ENCODE measurements at places on chromosomes 12 and 14.
A peak's percentile ranks its signal among the peaks of the same experiment; 100 is the strongest.

DNA sequence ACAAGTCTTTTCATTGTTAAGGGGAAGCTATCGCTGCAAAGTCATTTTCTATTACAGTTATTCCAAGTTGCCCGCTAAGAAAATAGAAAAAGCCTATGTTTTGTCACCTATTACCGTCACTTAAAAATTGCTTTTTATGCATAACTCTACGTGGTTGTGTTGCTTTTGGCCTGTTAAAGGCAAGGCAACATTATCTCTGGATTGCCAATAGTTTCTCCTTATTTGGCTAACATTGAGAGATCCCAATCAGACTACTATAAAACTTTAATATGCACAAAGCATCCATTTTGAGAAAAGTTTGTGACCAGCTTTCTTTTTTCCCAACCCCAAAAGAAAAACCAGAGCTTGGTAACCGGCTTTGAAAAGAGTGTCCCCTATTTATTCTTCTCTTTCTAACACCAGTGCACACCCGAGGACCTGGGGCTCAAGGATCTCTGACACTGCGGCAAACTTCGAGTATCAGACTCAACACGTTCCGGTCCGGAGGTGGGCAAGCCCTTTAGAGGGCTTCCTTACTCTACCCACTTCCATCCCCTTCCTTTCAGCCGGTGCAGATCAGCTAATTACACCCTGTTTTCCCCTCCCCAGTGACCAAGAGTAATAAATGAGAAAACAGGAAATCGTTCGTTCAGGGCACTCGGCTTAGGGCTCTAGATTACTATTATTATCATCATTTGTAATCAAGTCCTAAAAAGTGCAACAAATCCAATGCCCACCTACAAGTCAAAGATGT, 1.2 kb downstream of the PPP1R12A start:
- peak; percentile 25 for DNase-seq

GRCh38 chr12:51465491-51465890, 40.9 kb downstream of the SLC4A8 start:
- DNase-seq, result no peak

DNA sequence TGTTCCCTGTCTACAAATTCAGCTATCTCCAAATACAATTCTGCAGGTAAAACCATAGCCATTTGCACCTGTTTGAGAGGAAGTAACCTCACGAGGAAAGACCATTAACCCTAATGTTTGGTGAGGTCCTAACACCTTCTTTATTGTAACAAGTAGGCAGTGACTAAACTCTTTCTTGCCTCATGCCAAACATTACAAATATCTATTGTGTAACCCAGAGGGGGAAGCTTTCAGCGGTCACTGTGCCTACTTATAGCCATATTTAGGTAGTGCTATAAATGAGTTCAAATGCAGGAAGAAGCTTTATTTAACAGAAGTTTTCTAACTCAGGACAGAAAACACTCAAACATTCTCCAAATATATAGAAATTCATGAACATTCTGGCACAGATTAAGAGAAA, 252.7 kb downstream of the LRFN5 start:
- DNase-seq, result peak; percentile 45

DNA sequence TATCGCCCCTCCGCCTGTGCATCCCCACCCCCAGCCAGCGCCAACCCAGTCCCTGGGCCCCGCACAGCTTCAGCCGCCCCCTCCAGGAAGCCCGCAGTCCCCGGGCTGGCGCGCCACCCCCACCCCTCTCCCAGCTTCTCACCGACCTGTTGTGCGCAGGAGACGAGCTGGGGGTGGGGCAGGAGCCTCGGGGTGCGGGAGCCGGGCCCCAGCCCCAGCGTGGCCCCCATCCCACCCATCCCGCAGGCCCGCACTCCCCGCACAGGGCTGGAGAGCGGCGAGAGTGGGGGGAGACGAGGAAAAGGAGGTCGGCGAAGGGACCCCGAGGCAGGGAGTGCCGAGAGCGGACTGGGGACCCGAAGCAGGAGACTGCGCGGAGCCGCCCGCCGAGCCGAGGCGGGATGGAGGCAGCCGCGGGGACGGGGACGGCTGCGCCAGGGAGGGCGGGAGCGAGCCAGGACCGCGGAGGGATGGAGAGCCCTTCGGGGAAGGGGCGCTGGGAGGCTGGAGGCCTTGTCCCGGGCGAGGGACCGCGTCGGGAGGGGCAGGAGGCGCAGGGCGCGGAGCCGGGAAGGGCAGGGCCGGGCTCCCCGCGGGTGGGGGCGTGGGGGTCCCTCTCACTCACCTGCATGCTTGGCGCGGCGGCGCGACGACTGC, 498 bp downstream of the PIANP start:
- DNase-seq, result no peak

DNA sequence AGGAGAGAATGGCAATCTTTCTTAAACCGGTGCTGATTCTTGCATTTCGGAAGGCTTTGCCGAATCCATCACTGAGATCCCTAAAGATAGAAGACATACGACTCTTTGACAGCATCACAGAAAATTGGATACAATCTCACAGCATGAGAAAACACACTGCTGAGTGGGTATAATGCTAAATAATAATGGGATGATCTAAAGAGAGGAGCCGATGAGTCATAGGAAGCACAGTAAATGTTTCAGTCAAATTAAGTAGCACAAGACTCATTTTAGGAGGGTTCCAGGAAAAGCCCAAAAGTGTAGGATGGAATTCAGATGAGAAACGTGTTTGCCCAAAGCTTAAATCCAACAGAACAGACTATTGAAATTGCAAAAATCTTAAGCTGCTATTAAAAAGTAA, 81.7 kb downstream of the CPNE8 start:
- peak; percentile 10 for DNase-seq

DNA sequence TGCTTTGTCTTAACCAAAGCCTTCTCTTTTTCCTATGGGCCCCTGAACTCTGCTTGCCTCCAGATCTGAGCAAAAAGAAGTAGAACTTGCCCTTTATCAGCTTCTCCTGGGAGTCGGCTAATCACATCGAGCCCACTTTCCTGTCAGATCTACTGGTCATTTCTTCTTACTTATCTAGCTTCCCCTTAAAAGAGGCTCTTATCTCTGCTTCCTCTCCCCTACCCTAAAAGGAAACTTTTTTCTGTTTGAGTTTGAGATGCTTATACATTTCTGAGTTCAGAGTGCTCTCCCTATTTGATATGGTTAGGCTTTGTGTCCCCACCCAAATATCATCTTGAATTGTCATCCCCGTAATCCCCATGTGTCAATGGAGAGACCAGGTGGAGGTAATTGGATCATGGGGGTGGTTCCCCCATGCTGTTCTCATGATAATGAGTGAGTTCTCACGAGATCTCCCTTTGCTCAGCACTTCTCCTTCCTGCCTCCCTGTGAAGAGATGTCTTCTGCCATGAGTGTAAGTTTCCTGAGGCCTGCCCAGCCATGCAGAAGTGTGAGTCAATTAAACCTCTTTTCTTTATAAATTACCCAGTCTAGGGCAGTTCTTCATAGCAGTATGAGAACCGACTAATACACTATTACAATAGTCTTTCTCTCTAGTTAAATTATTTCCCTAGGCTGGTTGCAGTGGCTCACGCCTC, 114.7 kb upstream of the AMN1 start:
- DNase-seq, result no peak

DNA sequence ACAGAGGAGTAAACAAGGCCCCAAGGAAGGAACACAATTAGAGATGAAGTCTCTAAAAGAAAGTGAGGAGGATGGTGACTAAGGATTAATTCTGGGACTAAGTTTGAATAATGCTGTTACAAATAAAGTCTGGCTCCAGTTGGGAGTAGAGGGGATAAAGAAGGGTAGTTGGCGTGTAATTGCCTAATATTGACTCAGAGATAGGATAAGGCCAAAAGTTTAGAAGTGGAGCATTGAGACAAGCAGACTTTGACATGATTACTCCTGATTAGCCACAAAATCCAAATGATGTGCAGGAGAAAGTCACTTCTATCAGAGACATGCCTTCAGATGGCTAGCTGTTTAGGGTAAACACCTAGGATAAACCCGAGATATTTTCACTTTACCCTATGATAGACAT, 108.4 kb downstream of the PLCZ1 start:
- DNase-seq, result no peak

DNA sequence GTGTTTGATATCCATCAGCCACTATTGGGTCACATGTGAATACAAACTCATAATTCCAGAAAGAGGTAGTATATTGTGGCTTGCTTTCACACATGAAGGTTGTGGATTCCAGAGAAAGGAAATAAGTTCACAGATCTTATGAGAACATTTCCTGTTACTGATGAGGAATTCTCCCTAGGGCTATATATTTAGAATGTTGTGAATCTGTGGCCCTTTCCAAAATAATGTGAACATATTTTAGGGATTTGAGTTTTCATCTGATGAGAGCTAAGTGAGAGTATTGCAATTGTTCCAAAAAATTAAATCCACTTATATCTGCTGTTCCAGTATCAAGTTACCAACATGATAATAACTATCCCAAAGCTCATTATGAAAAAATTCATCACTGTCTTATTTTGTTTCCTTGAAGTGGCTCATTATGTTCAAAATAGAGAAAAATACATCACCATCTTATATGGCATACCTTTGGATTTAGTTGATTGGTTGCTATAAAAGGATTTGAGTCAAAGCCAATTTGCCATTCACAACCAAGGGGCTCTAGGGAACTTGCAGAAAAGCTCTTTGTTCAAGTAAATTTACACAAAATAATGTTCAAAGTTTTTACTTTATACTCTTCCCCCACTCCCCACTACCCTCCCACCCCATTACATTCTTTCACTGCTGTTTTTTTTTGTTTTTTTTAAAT, 76.3 kb downstream of the MYRFL start:
- peak; percentile 41 for DNase-seq

GRCh38 chr12:53232646-53233461, 845 bp upstream of the RARG start:
- no peak for DNase-seq

- DNase-seq, result no peak
Observed at GRCh38 chr12:130157998-130158753, 4.1 kb upstream of the FZD10 start.

DNA sequence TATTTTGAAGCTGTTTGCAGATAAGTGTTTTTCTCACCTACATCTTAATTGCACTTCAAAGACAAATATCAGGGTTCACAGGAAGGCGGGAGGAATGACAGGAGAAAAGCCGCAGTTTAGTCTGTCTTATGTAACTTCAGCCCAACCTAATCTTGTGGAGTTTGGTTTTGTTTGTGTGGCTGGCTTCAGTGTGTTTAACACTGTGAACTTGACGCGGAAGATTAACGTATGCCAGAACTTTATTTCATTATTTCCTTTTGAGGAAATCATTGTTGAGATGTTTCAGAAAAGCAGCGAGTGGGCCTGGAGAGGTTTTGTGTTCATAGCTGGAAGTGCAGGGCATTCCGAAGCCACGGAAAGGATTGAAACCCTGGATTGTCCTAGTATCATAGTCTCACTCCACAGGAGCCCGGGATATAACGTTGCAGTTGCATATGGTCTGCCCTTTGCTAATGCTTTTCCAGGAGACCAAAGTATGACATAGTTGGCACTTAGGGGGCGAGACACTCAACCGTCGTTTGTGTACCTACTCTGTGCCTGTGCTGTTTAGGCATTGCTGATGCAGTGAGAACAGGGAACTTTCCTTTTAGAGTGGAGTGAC, 2.0 kb downstream of the PELI2 start:
- DNase-seq, result peak; percentile 49

DNA sequence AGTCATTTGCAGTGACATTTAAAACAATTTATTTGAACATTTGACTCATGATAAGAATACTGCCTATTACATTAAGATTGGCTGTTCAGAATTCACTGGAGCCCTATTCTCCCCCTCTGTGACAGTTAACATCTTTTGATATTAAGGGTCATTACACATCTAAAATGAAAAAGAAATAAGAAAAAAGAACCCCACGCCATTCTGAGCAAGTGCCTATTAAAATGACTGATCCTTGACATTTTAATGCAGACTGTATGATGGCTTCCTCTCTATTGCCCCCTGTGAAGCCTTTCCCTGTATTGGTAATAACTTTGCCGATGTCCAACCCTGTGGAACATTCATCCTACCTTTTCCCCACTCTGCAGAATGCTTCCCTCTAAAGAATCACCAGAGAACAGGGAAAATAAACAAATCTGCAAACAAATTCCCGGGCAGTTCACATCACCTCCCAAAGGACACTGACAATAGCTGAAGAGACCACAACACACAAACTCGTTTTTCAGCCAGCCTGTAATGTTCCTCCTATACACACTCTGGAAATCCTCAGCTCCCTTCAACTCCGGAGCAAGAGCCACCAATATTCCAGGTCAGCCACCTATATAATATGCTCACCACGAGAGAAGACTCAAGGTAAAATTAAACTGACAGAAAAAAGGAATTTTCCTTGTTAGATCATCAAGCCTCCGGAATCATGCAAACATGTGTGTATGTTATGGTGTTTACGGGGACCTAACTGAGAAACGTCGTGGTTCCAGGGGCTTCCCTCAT, 2.1 kb downstream of the NIN start:
- no peak for DNase-seq

DNA sequence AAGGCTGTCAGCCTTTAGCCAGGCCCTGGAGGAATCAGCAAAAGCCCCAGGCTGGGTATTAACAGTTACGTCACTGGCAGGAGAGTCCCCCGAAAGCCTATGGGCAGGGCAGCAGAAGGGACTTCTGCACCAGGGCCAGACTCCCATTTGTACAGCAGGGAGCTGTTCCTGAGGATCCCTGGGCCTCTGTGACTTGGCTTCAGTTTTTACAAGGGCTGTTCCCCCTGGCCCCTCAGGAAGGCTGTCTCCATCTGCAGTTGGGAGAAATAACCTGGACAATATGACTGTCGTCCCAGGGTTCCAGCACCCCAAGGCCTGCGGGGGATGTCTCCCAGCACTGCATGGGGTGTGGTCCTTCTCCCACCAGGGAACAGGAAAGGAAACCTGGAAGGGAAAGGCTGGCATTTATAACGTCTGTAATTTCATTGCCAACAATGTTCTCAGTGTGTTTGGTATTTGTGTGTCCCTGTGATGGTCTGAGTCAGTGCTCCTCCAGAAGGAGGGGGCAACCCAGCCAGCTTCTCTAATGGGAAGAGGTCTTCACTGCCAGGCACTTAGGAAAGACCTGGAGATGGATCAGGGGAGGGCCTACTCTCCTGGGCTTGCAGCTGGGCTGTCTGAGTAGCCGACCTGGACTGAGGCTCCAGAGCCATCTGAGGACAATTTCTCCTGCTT, 42.4 kb downstream of the ERH start:
- peak; percentile 59 for DNase-seq

GRCh38 chr14:95496111-95496681, 20.3 kb downstream of the SYNE3 start:
- peak; percentile 57 for DNase-seq

DNA sequence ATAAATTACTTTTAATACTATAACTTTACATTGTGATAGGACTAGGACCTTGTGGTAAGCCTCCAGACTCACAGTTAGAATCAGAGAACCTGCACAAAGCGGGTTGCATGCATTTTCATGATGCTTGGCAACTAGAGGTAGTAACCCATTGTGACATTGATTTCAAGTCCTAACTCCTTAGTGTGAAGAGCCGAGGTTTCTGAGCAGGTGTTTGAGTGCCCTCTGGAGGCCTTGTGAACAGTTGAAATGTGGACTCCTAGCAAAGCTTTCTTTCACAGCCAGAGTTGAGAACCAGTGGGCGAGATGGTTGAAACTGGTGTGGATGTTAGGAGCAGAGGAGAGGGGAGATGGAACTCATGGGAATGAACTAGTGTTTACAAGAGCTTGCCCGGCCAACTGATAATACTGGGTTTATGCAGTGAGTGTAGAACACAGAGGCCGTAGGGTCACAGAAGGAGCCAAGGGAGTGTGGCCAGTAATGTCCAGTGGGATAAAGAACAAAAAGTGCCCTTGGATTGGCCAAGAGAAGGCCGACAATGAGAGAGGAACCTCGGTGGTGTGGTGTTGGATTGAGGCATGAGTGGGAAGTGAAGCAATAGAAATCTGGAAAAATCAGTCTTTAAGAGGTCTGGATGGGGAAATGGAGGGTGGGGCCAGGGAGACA, 10.9 kb downstream of the ZNF664 start:
- DNase-seq, result peak; percentile 85

GRCh38 chr12:10624605-10625004, 11.2 kb upstream of the MAGOHB start:
- DNase-seq, result no peak
